Spleen (tissue), 13 donors: ENCODE measurements at places on chromosomes 13 and 19. TPM values are rescaled to one million over a fixed set of nuclear protein-coding genes. Genes with fewer than 3 reads are reported as not detected.

Gene VSIG10L
- total RNA-seq, result 2.2 TPM

Gene DMKN
- 2.5 TPM for total RNA-seq

Gene CCL25
- total RNA-seq, result 0.55 TPM

Gene NMRK2
- total RNA-seq, result not detected

Gene OR7A5
- total RNA-seq, result not detected

Gene DACH1
- total RNA-seq, result 15.8 TPM

Gene CYP4F8
- not detected for total RNA-seq

Gene ZNF382
- 10.0 TPM for total RNA-seq

DNA sequence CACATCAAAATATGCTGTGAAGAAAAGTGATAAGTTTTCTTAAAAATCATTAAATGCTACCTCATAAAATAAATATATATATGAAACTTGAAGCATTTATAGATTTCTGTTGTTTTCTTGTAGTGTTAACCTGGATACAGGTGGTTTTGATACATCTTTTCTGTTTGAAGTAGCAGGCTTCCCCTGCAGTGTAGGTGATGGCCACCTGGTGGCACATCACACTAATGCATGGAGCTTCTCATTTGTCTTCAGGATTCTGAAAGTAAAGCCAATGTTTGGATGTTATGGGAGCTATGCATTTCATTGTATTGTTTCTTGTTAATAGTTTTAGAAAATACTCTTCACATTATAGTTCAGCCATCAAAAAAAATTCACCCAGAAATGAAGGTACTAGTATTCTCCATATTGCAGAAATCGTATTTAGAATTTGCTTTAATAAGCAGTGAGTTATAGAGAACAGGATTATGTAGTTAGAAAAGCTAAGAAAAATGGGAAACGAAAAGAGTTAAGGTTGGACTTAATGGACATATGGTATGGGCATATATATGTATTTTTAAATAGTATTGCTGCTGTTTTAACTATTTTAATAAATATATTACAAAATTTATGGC is 18.7 kb downstream of the GPR180 start:
- H3K27me3 ChIP-seq, result no peaks in the 10 kb centered on the region
- peaks cover 43% of the 10 kb centered on the region for H3K36me3 ChIP-seq
- H3K27ac ChIP-seq, result no peak overlapping the region
- no peak overlapping the region for H3K4me3 ChIP-seq
- DNase-seq, result no peak

DNA sequence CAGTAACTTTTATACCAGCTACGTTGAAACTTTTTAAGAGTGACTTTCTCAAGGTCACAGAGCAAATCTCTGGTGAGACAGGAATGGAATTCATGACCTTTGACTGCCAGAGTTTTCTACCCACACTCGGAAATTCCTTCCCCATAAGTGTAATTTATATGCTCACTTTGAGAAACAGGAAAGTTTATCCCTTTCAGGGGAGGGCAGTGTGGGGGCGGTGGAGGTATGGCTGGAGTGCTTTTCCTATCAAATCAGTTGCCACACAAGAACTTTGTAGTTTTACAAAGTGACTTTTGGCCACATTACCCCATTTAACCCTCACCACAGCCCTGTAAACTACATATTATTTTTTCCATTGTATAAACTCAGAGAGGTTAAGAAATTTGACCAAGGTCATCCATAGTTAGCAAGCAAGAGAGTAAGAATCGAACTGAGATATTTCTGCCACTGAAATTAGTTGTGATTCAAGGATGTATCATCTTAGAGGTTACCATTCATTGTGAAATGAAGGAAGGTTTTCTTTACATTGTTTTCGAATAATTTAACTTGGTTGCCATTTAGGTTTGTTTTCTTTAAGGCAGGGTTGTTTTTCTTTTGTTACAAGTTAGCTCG is 5.9 kb downstream of the KLF12 start:
- H3K36me3 ChIP-seq, result no peaks in the 10 kb centered on the region
- no peak for DNase-seq
- peaks cover 76% of the 10 kb centered on the region for H3K4me1 ChIP-seq
- no peak overlapping the region for H3K4me3 ChIP-seq
- H3K27me3 ChIP-seq, result no peaks in the 10 kb centered on the region

DNA sequence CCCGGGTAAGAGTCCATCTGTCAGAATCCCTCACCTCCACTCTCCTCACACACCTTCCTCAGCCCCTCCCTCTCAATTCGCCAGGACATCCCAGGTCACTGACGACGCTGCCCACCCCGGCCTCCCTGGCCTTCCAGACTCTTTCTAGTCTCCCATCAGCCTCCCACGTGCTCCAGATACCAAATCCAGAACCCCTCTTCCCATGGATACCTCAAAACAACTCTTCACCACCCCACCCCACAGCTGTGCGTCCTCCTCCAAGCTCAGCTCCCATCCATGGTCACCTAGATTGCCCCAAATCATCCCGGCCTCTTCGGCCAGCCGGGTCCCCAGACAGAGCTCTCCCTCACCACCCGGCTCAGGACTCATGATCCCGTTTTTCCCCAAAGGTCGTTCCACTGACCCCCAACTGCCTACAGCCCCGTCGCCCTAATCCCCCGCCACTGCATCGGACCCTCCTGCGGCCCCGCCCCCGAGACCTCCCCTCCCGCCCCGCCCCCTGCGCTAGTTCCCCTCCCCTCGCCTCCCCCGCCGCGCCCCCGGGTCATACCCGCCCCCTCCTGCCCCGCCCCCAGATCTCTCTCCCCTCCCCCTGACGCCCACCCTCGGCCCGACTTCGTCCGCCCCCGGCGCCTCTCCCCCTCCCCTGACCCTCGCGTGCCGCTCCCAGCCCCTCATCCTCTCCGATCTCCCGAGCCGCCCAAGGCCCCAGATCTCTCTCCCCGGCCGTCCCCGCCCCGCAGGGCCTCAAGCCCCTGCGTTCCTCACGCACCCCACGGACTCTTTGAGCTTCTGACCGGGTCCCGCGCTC is 546 bp downstream of the UBXN6 start:
- peaks cover 24% of the 10 kb centered on the region for H3K36me3 ChIP-seq
- peaks cover 30% of the 10 kb centered on the region for H3K4me1 ChIP-seq
- H3K4me3 ChIP-seq, result peak overlapping the region; percentile 70
- H3K27me3 ChIP-seq, result no peaks in the 10 kb centered on the region

- no peaks in the 10 kb centered on the region for H3K4me1 ChIP-seq
- no peak for DNase-seq
- no peaks in the 10 kb centered on the region for H3K27me3 ChIP-seq
- H3K27ac ChIP-seq, result no peak overlapping the region
- no peaks in the 10 kb centered on the region for H3K36me3 ChIP-seq
Measured at GRCh38 chr13:29136341-29136740, 316.2 kb downstream of the MTUS2 start.

GRCh38 chr19:15293781-15294491 is 38.4 kb downstream of the BRD4 start:
- no peaks in the 10 kb centered on the region for H3K27me3 ChIP-seq
- H3K27ac ChIP-seq, result peak overlapping the region; percentile 37
- no peak overlapping the region for H3K4me3 ChIP-seq
- H3K4me1 ChIP-seq, result peaks cover 92% of the 10 kb centered on the region
- H3K36me3 ChIP-seq, result peaks cover 22% of the 10 kb centered on the region
- DNase-seq, result peak; percentile 29

DNA sequence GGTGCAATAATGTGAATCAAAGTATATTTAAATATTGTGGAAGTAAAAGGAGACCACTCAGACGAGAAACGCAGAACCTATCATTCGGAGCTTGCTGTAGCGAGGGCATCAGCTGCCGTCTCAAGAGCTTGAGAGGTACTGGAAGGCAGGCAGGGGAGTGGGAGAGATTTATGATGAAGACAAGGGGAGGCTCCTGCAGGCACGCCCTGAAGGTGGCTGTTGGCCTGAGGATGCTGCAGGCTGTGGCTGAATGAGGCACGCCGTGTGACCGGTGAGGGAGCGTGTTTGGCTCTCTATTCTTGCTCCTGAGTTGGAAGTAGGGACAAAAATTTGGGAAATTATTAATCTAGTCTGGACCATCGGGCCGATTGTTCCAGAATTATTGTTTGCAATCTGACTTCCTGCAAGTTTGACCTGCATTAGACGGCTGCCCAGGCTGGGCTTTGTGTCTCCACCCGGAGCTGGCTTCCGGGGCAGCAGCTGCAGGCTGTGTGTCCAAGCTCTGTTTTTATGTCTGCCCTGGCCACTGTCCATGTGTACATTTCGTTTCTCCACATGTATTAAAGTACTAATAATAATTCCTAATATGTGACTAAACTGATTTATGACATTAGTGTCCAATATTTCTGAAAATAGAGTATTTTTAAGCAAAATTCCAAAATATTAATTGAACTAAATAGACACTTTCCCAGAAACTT is 91.1 kb upstream of the ANKRD10 start:
- H3K27ac ChIP-seq, result peak overlapping the region; percentile 79
- peaks cover 23% of the 10 kb centered on the region for H3K4me1 ChIP-seq
- no peak overlapping the region for H3K4me3 ChIP-seq
- no peaks in the 10 kb centered on the region for H3K27me3 ChIP-seq
- peak; percentile 80 for DNase-seq

DNA sequence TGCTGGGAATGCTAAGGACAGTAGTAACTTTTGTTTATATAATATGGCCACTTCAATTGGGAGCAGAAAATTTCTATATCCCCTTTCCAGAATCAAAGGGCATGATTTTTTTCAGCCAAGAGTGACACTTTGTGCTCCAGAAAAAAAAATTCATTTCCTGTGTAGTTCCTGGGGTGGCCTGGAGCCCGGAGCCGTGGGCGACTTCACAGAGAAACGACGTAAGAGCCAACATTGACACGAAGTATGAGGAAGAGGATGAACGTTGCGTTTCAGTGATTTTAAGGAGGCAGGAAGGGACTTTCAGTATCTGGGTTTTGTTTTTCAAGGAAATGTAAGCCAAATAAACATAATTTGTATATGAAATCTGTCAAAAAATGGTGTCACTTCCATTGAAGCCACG is 187.6 kb downstream of the STK24 start:
- no peaks in the 10 kb centered on the region for H3K27me3 ChIP-seq
- no peaks in the 10 kb centered on the region for H3K4me1 ChIP-seq
- H3K27ac ChIP-seq, result no peak overlapping the region
- DNase-seq, result no peak

- H3K27me3 ChIP-seq, result no peaks in the 10 kb centered on the region
- H3K4me1 ChIP-seq, result no peaks in the 10 kb centered on the region
- DNase-seq, result no peak
- no peaks in the 10 kb centered on the region for H3K36me3 ChIP-seq
Measured at GRCh38 chr13:51923983-51924539, 62.3 kb downstream of the CCDC70 start.

GRCh38 chr13:27496006-27496405 is 45.6 kb upstream of the MTIF3 start:
- no peaks in the 10 kb centered on the region for H3K27me3 ChIP-seq
- H3K27ac ChIP-seq, result no peak overlapping the region
- no peaks in the 10 kb centered on the region for H3K4me1 ChIP-seq
- H3K4me3 ChIP-seq, result no peak overlapping the region
- DNase-seq, result no peak
- H3K36me3 ChIP-seq, result no peaks in the 10 kb centered on the region

GRCh38 chr13:99724633-99725517 is 223.6 kb downstream of the TM9SF2 start:
- no peaks in the 10 kb centered on the region for H3K36me3 ChIP-seq
- peak; percentile 8 for DNase-seq
- no peak overlapping the region for H3K4me3 ChIP-seq
- no peaks in the 10 kb centered on the region for H3K27me3 ChIP-seq
- H3K27ac ChIP-seq, result no peak overlapping the region
- no peaks in the 10 kb centered on the region for H3K4me1 ChIP-seq
